Activated naive CD4-positive, alpha-beta T cell treated with anti-CD3 and anti-CD28 coated beads for 36 hours (primary cell): ENCODE measurements at places on chromosomes 16 and 17. TPM values are rescaled to one million over a fixed set of nuclear protein-coding genes. Genes with fewer than 3 reads are reported as not detected.
A peak's percentile ranks its signal among the peaks of the same experiment; 100 is the strongest.

HYDIN gene
- not detected for total RNA-seq

KRTAP16-1 gene
- not detected for total RNA-seq

GRCh38 chr17:39744075-39744835 is 6.5 kb downstream of the GRB7 start:
- no peak for DNase-seq

- DNase-seq = no peak
Observed at GRCh38 chr16:85197611-85198566, 85.6 kb upstream of the CIBAR2 start.

DNA sequence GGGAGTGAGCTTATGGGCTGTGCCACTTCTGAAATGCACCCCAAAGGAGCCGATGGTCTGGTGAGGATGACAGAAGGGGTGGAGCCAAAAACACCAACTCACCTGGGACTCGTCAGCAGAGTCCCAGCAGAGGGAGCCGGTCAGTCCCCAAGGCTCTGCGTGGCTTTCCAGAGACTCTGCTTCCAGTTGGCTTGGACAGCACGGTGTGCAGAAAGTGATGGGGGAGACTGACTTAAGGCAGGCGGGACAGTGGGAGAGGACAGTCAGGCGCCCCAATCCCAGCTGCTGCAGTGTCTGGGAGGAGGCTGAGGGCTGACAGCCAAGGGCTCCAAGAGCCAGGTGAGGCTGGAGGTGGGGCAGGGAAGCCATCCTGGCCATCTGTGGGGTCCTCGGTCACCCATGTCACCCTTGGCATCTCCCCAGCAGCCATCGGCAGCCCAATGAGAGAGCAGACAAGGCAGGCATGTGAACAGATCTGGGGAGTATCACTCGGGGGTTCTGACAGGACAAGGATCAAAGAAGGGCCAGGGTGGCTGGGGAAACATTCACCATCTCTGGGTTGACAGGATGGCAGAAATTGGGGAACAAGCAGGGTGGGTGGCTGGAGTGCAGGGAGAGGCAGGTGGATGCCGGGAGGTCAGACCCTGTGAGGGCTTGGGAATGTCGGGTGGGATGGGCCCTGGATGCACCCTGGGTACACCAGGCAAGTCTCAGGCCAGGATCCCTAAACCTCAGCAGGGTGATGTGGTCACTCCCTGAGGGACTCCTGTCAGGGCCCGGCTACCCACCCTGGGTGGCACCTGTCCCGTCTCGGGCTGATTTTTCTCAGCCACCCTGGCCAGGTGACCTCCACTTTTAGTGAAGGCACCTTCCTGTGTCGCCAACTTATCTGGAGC is 8.9 kb upstream of the KRTAP17-1 start:
- peak; percentile 53 for DNase-seq

DNA sequence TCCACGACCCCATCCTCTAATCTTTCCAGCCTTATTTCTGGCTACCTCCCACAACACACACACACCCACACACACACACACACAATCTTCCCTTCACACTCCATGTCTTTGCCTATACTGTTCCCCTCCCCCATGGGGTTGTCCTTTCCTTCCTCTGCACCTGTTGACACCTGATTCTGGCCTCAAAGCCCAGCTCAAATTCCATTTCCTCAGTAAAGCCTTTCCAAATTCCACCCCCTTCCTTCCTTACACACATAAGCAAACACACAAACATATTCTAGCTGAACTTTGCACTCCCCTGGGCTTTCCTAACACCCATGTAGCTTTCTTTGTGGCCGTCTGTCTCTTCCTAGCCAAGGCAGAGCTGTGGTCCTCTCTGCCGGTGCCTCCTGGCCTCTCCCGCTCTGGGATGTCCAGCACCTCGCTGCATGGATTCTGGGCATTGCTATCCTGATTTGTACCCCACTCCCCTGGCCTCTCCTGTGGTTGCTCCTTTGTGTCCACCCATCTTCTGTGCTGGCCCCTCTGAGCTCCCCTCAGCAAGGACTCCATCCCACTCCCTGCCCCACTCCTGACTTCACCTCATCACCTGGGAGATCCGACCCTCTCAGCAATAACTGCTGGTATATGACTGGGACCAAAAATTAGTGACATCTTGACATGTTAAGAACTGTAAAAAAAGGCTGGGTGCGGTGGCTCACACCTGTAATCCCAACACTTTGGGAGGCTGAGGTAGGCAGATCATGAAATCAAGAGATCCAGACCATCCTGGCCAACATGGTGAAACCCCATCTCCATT is 8.4 kb upstream of the SRCIN1 start:
- DNase-seq = no peak

DNA sequence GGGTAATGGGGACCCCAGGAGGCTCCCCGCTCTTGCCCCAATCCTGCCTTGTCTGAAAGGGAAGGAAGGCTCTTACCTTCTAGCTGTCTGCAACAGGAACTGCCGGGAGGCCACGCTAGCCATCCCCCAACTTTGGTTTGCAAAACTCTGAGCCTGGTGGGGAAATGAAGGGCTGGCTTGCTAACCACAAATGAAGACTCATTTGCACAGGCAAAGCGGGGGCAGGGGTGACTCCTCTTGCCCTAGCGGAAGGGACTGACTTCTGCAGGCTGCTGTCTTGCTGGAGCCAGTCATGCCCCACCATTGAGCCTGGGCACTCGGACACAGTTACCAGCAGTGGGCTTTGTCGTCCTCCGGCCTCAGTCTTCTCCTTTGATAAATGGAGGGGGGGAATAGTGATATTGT is 52.6 kb downstream of the PLCG2 start:
- DNase-seq = peak; percentile 62

GRCh38 chr17:16033729-16034349 is 34.2 kb downstream of the TTC19 start:
- no peak for DNase-seq

GRCh38 chr17:5705081-5705875 is 121.0 kb upstream of the NLRP1 start:
- peak; percentile 30 for DNase-seq

CDH1 gene
- total RNA-seq = 2.7 TPM

DNA sequence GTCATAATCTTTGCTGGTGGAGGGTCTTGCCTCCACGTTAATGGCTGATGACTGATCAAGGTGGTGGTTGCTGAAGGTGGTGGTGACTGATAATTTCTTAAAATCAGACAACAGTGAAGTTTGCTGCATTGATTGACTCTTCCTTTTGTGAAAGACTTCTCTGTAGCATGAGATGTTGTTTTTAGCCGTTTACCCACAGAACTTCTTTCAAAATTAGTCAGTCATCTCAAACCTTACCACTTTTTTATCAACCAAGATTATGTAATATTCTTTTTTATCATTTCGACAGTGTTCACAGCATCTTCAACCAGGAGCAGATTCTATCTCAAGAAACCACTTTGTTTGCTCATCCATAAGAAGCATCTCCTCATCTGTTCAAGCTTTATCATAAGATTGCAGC is 5.9 kb downstream of the UQCRC2 start:
- no peak for DNase-seq

P2RX1 gene
- 0.17 TPM for total RNA-seq

PLEKHM1 gene
- total RNA-seq = 18.6 TPM

GAST gene
- total RNA-seq = not detected

GRCh38 chr17:19304209-19304608 is 58.3 kb downstream of the B9D1 start:
- no peak for DNase-seq

PLCD3 gene
- 2.4 TPM for total RNA-seq
